Germinal center (tissue), 1 donor: ENCODE measurements at places on chromosomes 1 and 21.

DNA sequence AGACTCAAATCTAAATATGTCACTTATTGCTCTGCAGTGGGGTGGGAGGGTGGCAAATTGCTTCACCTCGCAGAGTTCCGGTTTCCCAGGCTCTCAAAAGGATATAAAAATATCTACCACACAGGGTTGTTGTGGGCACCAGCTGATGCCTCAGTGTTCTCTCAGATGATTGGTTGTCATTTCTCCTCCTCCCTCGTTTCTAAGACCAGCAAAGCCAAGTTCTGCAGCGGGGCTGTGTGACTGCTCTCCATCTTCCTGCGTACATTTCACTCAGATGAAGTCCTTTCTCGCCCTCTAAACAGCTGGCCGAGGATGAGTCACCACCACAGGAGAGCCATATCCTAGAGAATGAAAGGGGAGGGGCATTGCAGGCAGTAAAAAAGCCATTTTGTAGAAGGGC is 35.0 kb upstream of the VWA5B1 start:
- DNase-seq: no peak

- no peak for DNase-seq
These were observed 18.0 kb upstream of the PTAFR start for GRCh38 chr1:28194326-28195035.

DNA sequence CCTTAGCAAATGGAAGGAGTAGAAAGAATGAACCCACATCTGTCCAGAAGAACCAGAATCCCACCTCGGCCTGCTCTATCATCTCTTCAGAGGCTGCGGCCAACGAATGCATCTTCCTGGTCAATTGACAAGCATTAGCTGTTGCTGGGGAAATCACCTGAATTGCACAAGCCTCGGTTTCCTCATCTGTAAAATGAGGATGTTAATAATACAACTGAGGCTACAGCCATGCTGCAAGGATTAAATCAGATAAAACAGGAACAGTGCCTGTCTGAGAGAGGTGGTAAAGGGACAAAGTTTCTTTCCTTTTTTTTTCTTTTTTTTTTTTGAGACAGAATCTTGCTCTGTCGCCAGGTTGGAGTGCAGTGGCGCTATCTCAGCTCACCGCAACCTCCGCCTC is 99.8 kb downstream of the KIF14 start:
- no peak for DNase-seq

GRCh38 chr1:47477595-47478080 is 39.8 kb downstream of the FOXD2 start:
- no peak for DNase-seq

DNA sequence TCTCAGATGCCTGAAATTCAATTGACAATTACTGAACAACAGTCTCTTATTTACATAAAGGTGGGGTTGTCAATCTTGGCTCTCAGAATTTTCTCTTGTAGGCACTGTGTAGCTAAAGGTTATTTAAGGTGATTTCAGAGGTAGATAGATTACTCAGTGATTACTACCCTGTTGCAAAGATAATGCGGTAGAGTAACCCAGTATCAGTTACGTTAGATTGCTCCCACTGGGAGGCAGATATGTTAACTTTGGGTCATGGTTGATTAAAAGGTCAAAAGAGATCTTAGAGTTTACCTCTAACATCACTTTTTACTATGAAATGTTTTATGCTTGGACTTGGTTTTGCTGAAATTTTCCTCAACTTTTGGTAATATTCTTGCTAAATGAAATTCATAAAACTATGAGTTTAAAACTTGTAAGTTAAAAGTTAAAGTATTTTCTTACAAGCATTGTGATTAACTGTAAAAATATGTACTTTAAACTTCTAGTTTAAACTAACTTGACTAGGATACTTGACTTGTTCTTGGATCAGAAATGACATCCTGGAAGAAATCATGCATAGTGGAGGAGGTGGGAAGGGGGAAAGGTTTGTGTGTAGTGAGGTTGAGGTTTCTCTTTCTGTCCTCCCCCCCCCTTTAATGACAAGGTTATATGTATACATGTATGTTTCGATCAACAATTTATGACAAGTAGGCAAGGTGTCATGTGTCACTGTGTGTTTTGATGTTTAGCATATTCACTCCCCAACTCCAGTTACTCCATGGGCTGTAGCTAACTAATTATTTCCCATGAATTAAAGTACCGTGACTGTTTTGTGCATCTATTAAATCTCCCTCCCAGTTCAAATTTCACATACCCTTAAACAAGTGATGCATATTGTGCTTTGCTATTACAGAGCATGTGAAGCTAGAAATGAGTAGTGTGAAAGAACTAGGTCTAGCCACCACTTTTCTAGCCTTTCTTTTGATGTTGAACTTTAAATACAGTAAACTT is 2.9 kb downstream of the LAMC1 start:
- no peak for DNase-seq

DNA sequence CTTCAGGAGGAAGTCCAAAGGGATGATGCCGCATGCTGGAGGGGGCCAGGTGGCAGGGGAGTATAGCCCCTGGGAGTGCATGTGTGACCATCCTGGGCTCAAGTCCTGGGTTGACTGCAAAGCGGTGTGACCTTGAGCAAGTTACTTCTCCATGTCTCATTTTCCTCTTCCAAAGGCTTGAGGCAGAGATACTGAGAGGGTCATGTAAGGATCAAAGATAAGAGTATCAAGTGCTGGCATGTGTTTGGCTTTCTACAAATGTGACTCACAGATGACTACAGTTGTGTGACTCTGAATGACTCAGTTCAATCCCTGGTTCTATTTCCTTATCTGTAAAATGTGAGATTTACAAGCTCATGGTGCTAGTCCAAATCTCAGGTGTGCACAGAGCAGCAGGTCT is 26.1 kb downstream of the PROK1 start:
- no peak for DNase-seq

- no peak for DNase-seq
These were observed 3.3 kb upstream of the MIGA1 start for GRCh38 chr1:77776007-77776700.

GRCh38 chr1:2344744-2345296 is 46.5 kb downstream of the MORN1 start:
- DNase-seq: no peak

DNA sequence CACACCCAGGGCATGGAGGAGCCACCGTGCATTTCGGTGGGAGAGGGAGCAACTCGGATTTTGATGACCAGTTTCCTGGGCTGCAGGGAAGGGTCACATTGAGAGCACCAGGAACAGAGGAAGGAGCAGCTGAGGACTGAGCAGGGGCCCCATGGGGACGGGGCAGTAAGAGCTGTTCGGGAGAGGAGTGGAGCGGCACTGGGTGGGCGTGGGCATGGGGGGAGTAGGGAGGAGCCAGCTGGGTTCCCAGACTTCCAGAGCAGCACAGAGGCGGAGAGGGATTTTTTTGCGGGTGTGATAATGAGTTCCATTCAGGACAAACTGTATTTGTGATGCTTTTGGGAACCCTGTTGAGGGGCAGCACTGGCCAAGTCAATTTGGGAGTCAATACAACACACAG is 17.4 kb upstream of the GPR153 start:
- no peak for DNase-seq

- no peak for DNase-seq
These were observed 7.4 kb downstream of the SOX13 start for GRCh38 chr1:204080163-204080903.

DNA sequence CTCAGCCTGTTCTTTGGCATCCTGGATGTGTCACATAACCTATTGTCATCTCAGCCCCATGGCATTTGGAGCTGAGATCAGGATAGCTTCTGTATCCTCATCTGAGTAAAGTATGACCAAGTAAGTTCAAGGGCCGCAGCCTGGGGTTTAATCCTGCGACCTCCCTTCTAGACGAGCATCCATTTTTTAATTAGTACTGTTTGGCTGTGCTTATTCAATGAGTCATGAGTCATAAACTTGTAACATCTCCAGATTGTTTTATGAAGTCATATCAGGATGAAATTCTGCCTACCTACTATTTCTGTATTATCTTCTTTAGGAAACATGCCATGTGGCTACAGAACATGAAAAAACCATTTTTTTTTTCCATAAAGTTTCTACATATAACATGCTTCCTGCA is 119.1 kb downstream of the ERG start:
- DNase-seq: no peak

GRCh38 chr1:91863498-91863897 is 22.5 kb downstream of the TGFBR3 start:
- DNase-seq: no peak

DNA sequence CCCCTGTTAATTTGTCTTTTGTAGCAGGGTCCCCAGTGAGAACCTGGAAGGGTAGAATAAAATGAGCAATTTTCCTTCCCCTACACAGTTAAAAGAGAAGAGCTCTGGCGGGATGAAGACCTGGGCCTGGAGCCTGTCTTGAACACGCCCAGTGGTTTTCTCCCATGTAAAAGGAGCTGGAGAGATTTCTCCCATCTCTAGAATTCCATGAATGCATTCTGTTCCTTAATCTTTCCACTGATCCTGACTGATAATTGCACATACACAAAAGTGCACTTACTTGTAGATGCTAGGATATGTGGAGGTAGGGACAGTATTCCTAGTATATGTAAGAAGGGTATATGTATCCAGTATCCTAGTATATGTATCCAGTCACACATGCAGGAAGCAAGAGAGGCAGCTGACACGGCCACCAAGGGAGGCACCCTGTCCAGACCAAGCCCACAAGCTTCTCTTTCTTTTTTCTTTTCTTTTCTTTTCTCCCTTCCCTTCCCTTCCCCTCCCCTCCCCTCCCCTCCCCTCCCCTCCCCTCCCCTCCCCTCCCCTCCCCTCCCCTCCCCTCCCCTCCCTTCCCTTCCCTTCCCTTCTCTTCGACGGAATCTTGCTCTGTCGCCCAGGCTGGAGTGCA is 11.9 kb upstream of the PKNOX1 start:
- no peak for DNase-seq

DNA sequence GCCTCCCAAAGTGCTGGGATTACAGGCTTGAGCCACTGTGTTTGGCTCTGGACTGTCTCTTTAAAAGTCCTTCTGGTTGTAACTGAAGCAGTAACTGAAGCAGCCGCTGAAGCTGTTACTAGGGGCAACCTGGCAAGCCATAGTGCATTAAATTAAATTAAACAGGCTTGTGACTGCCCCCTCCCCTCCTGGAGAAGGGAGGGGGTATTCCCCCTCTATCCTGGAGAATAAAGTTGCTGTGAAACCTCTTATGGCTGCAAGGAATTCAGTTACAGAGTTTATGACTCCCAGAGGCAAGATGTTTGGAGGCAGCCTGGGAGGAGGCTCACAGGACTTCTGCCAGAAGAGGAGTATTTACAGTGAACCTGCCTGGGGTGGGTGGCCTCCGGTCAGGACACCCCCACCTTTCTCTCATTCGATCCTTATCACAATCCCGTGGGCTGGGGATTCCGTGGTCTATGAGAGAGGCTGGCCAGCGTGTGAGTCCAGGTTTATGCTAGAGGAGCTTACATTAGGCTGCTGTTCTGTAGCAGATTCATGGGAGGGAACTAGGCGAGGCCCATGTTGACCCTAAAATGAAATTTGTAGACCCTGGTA is 8.3 kb downstream of the TTC22 start:
- no peak for DNase-seq

DNA sequence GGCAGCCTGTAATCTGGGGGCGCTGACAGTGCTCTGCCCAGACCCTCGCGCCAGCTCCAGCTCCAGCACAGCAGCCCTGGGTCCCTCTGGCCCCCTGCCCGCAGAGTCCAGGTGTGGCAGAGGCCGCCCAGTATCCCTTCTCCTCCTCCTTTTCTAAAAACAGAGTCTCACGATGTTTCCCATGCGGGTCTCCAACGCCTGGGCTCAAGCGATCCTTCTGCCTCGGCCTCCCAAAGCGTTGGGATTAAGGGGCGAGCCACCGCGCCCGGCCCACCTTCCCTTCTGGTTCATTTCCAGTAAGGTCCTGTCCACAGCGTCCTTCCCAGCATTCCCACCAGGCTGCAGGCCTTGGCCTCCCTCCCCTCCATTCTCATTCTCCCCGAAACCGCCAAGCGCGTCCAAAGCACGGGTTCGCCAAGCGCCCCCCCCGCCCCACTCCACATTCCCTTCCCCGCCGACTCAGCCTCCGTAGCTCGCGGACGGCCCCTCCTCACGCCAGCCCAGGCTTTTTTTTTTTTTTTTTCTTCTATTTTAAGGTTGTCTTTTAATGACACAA is 2.0 kb upstream of the PCBP3 start:
- no peak for DNase-seq

DNA sequence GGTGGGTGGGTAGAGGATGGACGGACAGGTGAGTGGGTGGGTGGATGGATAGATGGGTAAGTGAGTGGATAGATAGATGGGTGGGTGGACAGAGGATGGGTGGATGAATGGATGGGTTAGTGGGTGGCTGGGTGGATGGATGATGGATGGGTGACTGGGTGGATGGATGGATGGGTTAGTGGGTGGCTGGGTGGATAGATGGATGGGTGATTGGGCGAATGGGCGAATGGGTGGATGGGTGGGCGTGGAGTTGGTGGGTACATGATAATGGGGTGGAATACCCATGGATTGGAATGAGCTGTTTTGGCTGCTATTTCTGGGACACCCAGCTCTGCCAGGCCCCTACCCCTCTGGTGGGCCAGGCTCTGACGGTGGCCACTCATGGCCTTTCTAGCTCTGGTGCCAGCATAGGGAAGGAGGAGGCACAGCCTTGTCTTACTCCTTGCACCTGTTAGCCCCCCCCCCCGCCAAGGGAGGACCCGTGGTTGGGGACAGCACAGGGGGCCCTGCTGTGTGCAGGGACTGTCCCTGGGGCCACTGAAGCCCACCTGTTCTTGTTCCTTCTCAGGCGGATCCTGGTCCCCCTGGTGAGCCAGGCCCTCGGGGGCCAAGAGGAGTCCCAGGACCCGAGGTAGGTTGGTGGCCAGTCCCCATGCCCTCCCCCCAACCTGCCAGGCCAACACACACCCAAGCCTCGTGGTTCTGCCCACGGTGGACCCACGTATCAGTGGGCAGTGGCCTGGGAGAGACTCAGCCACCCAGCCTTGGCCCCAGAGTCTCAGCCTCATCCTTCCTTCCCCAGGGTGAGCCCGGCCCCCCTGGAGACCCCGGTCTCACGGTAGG is 26.4 kb downstream of the COL6A2 start:
- no peak for DNase-seq

DNA sequence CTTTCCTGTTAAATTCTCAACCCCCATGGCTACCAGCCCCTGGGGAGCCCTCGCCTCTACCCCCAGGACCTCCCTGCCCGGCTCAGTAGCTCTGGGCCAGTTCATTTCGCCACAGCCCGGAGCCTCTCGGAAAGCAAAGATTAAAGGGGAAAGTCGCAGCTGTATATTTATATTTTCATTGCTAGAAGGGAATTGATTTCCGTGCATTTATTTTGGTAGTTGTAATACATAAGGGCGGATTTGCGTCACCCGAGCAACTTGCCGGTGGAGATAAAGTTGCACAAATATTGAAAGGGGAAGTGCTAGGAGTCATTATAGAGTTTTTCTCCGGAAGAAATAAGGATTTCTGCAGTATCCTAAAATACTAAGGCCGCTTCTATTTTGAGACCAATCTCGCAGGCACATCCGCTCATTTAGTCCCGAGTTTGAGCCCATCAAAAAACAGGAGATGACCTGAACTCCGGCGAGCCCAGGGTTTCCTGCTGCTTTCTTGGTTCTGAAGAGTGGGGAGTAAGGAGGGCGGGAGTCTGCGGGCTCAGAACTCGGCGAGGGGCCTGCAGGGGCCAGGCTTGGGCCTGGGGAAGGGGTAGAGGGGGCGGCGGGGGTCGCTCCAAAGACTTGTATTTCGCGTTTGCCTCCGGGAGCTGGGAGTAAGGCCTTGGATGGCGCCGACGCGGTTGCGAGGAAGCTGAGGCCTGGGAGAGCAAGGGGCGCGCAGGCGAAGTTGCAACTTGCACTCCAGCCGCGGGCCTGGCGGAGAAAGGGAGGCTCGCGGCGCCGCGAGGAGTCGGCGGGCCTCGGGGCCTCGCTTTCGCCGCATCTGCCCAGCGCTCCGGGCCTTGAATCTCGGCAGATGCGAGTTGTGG is 2.5 kb upstream of the HLX start:
- DNase-seq: no peak

- DNase-seq: no peak
These were observed 356.3 kb upstream of the DPYD start for GRCh38 chr1:98277118-98277517.
